Activated CD4-positive, alpha-beta T cell treated with anti-CD3 and anti-CD28 coated beads, Interleukin-2, Interleukin-4, amounts not matched to agents 100 ng/mL and 50 ng/mL, durations not matched to agents 16 hours and 8 hours (primary cell): ENCODE measurements at places on chromosomes 16 and 17.

DNA sequence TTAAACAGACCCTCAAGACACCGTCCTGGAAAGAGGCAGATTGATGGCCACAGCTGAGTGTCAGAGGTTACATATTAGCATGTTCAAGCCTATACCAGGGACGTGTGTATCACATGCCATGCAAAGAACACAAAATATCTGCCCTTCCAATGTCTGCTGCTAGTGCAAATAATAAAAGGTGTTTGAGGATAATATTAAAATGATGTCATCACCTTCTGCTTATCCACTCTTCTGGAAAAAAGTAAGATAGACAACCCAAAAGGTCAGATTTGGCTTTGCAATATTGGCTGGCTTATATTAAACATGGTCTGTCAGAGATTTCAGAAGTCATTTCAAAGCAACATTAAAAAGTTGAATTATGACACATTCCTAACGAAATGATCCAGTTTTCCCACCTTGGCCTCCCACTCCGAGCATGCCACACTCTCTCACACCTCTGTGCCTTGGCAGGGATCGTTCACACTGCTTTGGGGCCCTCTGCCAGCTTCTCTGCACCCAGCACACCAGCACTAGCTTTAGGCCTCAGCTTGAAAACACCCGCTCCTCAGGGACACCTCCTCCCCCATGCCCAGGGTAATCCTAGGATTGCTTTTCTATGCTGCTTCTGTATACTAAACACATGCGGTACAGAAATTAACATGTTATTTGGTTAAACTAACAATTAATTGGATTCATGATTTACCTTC lies 248.2 kb downstream of the NTN1 start:
- no peak for DNase-seq

DNA sequence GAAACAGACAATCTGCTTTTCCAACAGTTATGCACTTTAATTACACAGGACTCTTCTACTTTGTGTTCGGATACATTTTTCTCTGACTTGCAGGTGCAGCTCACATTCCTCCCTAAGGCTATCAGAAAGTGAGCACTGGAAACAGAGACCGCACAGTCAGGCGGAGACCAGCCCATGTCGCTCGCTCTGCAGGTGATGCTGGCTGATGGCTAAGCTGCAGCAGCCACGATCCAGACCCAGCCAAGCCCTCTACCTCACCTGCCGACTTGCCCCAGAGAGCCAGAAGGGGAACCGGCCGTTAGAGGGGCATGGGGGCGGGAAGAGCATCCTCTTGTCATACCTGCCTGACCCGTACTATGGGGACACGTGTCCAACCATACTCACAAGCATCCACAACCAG lies 33.8 kb downstream of the MAP1LC3B start:
- DNase-seq = no peak

DNA sequence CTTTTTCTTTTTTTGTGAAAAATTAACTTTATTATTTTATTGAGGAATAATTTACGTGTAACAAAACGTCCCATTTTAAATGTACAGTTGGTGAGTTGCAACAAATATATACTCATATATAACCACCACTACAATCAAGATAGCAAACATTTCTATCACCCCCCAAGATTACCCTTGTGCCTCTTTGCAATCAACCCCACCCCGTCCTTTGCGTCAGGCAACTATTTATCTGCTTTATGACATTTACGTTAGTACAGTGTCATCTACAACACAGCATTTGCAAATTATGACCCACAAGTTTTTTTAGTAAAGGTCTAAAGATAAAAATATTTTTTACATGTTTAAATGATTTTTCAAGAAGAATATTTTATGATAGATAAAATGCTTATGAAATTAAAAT lies 485.6 kb upstream of the SOX9 start:
- DNase-seq = no peak

DNA sequence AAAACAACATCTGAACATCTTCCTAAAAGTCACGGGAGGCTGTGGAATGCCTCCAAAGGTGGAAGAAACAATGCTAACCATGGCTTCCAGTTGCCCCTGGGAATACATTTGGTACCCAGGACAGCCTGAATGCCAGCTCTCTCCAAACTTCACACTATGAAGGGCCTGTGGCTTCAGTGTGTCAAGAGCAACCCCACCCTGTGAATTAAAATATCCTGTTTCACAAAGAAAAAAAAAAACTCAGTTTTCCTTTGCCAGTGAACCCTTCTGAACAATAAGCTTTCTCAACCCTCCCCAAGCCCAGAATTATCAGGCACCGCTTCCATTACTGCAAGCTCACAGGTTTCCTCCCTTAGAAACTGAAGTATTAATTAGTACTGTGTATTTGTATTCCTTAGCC lies 69.8 kb downstream of the SLC39A11 start:
- no peak for DNase-seq

- DNase-seq = no peak
Observed at GRCh38 chr16:56923481-56924091, 8.4 kb upstream of the HERPUD1 start.

DNA sequence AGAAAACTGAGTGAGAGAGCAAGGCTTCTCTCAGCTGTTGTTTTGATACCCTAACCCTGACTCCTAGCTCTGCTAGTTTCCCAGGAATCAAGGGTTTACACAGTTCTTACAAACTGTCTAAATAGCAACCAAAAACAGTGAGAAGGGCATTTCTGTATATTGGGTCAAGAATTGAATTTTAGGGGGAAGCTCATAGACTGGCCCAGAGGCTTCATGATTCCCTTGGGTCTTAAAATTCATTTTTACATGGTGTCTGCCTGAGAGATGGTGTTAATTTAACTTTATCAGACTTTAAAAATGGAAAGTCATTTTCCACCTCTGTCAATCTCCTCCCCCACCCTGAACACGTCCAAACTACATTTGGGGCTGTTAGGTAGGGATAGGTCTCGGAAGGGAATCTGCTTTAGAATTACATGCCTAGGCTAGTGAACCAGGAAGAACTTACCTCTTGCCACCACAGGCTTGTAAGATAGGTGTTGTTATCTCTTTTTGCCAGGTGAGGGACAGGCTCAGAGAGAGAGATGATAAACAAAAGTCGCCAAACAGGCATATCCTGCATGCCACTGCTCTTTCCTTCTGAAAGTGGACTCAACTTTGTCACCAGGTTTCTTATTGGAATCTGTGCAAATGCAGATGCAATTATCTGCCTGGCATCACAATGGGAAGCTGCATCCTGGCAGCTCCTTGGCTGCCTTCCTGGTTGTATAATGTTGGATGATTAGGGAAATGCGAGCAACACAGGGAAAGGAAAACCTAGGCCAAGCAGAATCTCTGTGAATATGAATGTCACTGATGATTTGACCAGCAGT lies 3.1 kb downstream of the PHAF1 start:
- no peak for DNase-seq

DNA sequence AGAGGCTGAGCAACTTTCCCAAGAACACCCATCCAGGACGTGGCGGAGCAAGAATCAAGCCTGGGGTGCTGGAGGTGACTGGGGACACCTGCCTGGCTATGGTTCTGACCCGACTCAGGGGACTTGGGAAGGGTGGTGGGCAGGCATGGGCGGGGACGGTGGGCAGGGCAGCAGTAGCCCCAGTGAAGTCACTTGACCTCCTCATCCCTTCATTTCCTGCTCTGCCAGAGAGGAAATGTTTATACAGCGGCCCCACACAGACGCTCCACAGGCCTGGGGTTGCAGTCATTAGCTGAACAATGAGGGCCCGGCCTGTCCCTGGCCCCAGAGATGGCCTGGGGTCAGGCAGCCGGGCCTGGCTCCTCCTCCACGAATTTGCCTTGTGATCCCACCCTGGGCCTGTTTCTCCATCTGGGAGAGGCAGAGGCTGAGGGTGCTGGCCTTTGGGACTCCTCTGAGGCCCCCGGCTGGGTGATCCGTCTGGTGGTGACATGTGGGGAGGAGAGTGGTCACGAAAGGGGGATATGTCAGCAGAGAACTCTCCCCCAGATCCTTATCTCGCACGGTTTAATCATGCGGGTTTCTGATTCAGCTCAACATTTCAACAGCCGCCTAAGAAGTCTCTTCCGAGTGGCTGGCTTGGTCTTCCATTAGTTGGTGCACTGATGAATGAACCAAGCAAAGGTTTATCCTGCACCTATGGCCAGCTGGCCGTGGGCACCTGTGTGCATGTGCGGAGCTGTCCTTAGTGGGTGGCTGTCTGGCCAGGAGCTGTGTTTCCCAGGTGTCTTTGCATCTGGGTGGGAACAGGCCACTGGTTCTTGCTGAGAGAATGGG lies 175.9 kb downstream of the IRF8 start:
- DNase-seq = no peak

DNA sequence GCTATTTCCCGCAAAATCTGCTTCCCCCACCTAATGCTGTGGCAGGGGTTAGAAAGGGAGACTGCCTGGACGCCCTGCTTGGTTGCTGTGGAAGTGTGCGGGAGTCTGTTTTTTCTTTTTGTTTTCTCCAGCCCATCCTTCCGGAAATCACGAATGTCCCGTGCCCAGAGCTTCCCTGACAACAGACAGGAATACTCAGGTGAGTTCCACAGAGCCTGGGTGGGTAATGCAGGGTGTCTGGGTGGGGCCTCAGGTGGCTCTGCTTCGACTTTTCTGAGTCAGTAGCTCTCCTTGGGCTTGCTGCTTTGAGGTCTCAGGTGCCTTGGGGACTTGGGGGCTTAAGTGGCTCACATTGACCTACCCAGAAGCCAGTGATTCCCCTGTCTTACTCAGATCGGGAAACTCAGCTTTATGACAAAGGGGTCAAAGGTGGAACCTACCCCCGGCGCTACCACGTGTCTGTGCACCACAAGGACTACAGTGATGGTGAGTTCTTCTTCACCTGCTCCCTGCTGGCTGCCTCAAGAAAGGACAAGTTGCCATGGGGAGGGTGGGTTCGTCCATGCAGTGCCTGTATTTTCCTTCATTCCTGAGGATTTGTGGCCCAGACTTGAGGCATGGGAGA lies 11.4 kb downstream of the LIMD2 start:
- no peak for DNase-seq

GRCh38 chr16:13554005-13554404 lies 365.9 kb upstream of the ERCC4 start:
- DNase-seq = no peak

DNA sequence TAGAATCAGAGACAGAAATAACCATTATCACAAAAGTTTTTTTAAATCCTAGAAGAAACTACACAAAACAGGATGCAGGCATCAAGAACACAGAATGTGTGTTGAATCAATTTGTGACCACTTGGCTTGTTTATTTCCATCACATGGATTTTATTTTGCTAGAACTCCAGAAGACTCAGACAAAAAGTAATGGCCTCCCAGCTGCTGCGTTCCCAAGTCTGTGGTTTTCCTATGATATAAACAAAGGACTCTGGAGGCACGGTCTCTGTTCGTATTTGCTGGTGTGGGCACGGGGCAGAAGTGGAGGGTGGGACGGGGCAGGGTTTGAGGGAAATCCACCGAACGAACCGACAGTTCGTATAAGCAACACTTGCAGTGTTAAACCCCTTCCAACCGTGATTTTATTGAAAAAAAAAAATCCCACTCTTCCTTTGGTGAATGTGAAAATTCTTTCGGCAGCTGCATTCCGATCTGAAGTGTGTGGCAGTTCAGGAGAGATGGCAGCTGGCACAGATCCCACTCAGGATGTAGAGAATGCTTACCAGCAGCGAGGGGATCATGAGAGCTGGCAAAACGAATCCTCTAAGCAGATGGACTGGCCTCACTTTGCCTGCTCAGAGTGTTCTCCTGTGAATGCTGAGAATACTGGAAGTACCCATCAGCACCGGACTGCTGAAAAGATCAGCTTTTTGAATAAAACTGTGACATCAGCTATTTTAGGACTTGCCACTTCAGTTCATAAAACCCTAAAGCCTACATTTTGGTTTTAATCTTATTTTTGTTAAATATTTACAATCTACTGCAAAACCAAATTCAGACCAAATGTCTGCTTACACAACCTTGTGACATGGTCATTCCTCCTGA lies 165.2 kb downstream of the VPS53 start:
- DNase-seq = no peak

DNA sequence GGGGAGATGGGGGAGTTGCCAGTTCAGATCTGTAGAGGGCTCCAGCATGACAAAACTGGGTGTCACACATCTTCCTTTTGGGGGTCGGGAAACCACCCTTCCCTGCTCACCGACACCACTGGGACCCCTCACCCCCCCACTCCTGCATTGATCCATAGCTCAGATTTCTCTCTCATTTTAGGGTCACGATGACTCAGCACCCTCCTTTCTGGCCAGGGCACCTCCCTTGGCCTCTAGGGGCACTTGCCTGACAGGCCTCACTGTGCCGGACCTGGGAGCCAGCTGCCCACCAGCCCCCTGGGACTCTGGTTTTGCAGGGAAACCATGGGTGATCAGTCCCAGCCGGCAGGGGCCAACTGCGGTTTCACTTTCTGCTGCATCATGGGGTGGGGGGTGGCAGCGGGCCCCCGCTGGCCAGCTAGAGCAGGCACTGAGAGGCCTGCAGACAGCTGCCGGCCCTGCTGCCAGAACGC lies 239.4 kb downstream of the MRTFB start:
- no peak for DNase-seq

DNA sequence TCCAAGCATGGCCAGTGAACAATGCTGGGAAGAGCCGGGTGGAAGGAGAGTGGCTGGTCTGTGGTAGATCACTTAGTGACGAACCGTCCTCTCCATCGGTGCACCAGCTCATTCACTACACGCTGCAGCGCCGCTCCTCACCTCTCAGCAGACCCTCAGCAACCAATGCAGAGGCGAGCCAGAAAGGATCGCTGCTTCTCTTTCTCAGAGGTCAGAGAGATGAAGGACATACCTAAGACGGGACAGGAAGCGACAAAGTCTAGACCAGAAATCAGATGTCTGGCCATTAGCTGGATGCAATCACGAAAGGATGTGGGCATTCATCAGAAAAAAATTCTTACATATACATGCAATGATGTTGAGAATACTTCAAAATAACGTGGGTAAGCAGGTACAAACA lies 26.9 kb downstream of the NSMCE1 start:
- DNase-seq = no peak

- no peak for DNase-seq
Observed at GRCh38 chr16:72264771-72265170, 92.8 kb upstream of the PMFBP1 start.

DNA sequence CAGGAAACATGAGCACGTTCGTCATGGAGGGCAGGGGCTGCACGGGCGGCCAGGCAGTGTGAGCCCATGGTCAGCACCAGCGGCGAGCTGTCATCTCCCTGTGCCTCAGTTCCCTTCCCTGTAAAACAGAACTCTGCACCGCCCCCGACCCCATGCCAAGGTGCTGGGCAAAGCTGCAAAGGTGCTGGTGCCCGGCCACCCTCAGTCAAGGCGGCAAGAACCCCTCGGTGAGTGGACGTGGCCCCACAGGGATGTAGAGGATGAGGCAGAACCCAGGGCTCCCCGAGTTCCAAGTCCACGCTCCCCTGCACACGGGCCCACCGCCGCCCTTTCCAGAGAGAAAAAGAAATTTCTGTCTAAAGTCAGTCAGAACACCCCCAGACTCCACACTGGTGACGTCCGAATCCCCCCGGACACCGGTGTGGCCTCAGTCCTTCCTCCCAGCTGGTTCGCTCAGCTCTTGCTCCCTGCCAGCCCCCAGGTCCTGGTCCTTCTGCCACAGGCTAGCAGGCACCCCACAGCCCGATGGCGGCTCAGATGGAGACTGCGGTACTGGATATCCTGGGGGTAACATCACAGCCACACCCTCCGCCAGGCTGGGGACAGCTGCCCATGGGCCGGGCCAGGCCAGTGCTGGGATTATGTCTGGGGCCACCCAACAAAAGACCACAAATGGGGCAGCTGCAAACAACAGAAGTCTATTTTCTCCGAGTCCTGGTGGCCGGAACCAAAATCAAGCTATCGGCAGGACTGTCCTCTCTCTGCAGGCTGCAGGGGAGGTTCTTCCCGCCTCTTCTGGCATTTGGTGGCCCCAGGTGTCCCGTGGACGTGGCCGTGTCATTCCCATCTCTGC lies 14.4 kb upstream of the BAHCC1 start:
- DNase-seq = no peak
